ENCODE measurements at places on chromosomes 13 and 19.

DNA sequence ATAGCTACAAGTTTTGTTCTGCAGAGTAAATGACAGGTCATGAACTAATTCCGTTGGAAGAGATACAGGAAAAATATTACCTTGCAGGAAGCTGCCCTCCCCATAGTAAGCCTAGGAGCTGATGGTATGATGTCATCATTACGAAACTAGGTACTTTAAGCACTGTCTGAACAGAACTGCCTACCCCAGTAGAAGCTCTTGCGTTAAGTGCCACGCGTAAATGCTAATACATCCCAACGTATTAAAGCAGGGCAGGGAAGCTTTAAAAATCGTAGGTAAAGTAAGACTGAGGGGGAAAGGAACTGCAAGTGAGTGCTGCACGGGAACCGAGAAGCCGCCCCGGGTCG, 572 bp downstream of the UGGT2 start:
- DNase-seq: no peak

DNA sequence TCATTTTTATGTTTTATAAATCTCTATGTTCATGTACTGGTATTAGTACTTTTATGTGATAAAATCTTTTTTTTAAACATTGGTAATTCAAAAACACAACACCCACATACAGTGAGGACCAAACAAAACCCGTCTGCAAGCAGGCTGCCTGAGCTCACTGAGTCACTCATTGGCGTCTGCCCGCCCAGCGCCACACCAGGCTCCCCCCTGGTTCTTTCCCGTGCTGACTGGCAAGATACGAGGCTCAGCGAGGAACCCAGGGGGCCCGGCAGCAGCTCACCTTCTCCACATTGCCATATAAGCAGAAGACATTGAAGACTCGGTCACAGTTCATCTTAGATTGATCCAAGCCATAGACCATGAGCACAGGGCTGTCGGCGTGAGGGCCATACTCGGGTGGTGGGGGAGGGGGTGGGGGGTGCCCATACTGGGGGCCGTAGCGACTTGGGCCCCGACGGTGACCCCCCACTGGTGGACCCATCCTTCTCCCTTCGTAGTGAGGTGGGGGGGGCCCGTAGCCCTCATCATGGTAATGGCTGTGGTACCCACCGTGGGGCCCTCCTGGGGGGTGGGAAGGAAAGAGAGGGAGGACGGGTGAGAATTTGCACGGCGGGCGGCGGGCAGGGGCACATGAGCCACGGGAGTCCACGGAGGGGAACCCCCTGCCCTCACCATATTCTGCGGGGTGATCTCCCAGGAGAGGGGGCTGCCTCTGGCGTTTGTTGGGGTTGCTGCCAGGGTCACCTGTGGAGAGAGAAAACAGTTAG, 8.4 kb upstream of the ECH1 start:
- DNase-seq: no peak

DNA sequence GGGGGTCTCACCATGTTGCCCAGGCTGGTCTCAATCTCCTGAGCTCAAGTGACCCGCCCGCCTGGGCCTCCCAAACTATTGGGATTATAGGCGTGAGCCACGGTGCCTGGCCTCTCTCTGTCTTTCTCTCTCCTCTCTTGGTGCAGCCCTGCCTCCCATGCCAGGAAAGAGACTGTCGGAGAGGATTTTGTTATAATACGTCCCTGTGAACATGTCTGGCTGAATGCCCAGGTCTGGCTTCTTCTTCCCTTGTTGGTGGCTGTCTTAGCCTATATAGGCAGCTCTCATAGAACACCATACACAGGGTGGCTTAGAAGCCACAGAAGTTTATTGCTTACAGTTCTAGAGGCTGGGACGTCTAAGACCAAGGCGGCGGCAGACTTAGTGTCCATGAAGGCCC, 46.4 kb downstream of the PEX11G start:
- DNase-seq: no peak

- peak; percentile 56 for DNase-seq
Observed at GRCh38 chr19:50358483-50359327, 6.7 kb downstream of the NAPSA start.

GRCh38 chr13:26749285-26749684, 11.3 kb downstream of the GPR12 start:
- DNase-seq: no peak

- DNase-seq: no peak
Observed at GRCh38 chr19:10268071-10268470, 2.8 kb upstream of the ICAM1 start.

GRCh38 chr13:46552889-46553520, at the start of gene LRCH1:
LRCH1 (plus strand) TSS chr13:46553170; CDS start chr13:46553397, 227 bp downstream.
- DNase-seq: peak; percentile 79

DNA sequence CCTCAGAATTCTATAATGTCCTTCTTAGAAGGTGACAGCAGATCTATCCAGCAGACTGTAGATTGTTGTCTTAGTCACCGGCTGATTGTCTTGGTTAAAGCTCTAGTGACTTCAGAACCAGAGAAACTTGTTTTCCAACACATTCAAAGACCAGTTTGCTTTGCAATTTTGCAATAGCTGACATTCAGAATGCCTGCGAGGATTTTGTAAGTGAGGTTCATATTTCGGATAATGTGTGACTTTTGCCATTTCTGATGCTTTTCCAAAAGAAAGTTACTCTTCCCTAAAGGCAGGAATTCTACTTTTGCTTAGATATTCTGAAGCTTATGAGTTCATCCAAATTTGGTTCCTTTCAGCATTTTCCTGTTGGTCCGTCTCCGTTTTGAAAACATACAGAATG, 13.2 kb downstream of the SPINT2 start:
- no peak for DNase-seq

- DNase-seq: no peak
Observed at GRCh38 chr19:13023656-13024055, 28.4 kb downstream of the NFIX start.

- no peak for DNase-seq
Observed at GRCh38 chr19:50419022-50419579, 363 bp downstream of the SPIB start.

DNA sequence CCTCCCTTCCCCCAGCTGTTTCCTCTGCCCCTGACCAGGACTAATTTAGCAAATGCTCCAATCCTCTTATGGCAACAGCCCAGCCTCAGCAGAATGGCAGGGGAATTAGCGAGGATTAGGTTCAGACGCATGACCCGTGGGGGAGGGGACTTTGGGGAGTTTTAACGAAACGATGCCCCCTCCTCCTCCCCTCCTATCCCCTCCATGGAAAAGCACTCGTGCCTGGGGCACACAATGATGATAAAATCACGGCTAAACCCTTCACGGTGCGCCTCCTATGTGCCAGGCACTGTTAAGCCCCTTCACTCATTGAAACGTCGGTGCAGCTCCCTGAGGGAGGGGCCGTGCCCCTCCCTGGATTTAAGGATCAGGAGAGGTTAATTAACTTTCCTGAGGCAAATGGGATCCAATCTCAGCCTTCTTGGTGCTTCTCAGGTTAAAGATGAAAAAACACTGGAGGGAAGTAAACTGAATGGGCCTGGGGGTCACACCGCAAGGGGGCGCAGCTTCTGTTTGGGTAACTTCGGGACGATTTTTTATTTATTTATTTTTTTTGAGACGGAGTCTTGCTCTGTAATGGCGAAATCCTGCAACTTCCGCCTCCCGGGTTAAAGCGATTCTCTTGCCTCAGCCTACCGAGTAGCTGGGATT, 10.1 kb upstream of the TPRX2 start:
- no peak for DNase-seq

All from activated gamma-delta T cell treated with anti-CD3 and anti-CD28 coated beads, Interleukin-2, amount 50 U/mL, for 16 hours (primary cell).